Caki2 (cell line): ENCODE measurements at places on chromosomes 4 and X. TPM values are rescaled to one million over a fixed set of nuclear protein-coding genes. Genes with fewer than 3 reads are reported as not detected.

- DNase-seq = peak; percentile 78
These were observed 88.4 kb downstream of the LRP2BP start for GRCh38 chr4:185307136-185307950.

GRCh38 chr4:7358100-7358735 lies 76.5 kb downstream of the PSAPL1 start:
- DNase-seq = peak; percentile 73

USP17L22 gene
- not detected in 2 replicates for total RNA-seq

SUPT20HL1 gene
- total RNA-seq = not detected in 2 replicates
